Esophagus muscularis mucosa (tissue), 4 donors: ENCODE measurements at places on chromosomes 5 and 9. TPM values are rescaled to one million over a fixed set of nuclear protein-coding genes. Genes with fewer than 3 reads are reported as not detected.

The SARDH gene
- 0.50 TPM for total RNA-seq

DNA sequence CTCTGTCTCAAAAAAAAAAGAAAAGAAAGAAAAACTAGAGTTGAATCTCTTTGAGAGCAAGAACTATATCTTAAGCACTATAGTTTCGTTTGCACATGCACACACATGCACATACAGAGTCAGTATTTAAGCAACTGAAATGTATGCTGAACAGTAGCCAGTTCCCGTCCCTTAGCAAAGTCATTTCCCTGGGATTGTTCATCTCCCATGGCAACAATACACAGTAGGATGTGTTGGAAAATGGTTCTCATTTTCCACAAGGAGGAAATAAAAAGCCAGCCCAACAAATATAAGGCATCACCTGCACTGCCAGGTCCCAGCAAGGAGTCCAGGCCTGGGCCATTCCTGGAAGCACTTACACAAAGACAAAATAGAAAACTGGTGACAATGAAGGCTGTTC lies 4.2 kb upstream of the ZNF346 start:
- DNase-seq = no peak

DNA sequence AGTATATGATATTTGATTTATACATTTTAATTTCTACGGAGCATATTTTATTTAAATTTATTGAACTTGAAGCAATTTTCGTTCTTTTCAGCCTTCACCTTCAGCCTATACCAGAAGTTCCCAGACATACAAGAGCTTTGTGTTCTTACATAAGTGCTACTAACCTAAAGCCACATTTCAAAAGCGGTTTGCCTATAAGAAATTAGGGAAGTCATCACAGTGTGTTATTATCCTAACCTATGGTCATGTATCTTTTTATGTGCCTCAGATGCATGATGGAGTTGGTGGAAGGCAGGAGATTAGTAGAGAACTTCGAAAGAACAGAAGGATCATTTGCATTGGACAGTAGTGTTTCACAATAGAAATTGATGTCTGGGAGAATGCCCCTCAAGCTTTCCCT lies 3.1 kb downstream of the KIF2A start:
- no peak for DNase-seq

DNA sequence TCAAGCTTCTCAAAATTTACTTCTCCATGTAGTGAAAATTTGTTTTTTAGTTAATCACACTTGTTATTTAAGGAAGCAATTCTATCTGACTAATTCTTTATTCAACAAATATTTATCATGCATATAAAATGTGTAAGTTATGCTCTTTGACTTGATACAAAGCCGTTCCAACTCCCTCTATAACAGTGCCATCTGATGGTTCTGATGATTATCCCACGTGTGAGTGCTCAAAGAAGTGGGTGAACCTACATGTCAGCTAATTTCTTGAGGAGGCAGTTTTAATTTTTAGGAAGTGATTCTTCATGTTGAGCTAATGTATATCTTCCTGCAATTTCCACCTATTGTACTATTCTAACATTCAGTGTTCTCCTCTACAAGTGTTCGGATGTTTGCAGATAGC lies 88.8 kb upstream of the BRINP1 start:
- DNase-seq = no peak

The INSL4 gene
- total RNA-seq = not detected

The PCDHGA7 gene
- 5.3 TPM for total RNA-seq

- peak; percentile 83 for DNase-seq
These were observed 16.0 kb upstream of the PUM3 start for GRCh38 chr9:2859776-2860379.

The HBEGF gene
- 8.2 TPM for total RNA-seq

- no peak for DNase-seq
These were observed 55.9 kb upstream of the ORM1 start for GRCh38 chr9:114266969-114267368.

DNA sequence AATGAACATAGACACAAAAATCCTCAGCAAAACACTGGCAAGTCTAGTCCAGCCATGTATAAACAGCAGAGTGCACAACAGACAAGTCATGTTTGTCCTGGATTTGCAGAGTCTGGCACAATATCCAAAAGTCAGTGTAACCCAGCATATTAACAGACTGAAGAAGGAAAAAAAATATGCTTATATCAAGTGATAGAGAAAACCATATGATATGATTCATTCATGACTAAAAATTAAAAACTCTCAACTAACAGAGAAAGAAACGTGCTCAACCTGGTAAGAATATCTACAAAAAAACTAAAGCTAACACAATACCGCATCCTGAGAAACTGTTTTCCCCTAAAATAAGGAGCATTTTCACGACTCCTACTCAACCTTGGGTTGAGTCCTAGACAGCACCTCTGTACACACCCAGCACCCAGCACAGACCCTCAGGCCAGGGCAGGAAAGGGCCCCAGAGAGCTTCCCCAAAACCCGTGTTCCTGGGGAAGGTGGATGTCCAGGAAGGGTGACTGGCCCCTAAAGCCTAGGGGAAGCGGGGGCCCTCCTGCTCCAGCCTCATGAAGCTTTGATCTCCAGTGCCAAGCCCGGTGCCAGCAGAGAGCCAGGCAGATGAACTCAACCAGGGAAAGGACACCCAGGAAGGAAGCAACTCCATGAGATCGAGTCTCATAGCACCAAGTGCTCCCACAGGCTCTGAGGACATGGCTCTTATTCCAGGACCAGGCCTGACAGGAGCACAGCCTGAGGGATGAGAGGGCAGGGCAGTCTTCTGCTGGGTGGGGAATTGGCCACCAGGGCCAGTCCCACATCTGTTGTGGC lies 38.9 kb downstream of the ADAMTS2 start:
- DNase-seq = no peak

DNA sequence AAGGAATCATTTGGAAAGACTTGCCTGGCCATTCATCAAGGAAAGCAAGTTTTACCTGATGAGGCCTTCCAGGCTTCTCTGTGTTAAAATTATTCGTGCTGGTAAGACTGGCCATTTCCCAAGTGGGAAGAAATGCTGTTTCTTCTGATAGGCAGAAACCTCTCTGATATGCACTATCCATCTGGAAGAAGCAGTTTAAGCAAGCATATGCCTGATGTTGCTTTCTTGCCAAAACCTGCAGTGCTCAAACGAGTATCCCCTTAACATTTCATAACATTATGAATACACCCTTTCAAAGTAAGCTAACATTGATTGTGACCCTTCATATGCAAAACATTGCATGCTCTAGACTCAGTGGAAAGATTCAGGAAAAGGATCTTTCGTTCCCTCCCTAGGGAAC lies 36.0 kb upstream of the PRLR start:
- DNase-seq = no peak

The MYORG gene
- 9.9 TPM for total RNA-seq

The CCDC112 gene
- 5.8 TPM for total RNA-seq

DNA sequence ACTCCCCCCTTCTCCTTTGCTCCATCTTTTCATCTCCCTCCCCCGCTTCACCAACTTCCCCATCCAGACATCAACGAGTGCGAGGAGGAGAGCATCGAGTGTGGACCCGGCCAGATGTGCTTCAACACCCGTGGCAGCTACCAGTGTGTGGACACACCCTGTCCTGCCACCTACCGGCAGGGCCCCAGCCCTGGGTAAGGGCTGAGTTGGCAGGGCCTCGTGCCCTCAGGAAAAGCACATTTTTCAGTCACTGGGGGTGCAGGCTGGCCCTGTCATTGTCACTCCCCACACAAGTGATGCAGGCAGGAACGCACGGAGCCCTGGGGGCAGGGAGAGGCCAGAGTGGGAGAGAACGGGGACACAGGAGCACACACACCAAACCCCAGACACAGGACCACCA lies 12.4 kb upstream of the ASS1 start:
- DNase-seq = no peak

The QRFP gene
- not detected for total RNA-seq

DNA sequence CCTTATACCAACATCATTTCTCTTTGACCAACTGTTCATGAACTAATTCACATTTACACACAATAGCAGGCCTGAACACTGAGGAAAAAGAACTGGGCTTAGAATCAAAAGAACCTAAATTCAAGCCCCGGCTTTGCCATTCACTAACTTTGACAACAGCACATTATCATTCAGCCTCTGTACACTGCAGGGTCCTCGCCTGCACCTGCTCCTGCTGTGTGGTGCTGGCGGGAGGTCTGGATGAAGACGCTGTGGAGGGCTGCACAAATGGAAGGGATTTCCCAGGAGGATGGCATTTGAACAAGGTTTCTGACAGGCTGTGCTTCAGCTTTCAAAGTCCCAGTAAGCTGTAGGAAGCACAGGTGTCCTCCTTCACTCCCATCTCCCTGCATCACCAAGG lies 151.2 kb downstream of the ZDHHC21 start:
- no peak for DNase-seq

- no peak for DNase-seq
These were observed 37.8 kb downstream of the HMGCS1 start for GRCh38 chr5:43275391-43275790.

DNA sequence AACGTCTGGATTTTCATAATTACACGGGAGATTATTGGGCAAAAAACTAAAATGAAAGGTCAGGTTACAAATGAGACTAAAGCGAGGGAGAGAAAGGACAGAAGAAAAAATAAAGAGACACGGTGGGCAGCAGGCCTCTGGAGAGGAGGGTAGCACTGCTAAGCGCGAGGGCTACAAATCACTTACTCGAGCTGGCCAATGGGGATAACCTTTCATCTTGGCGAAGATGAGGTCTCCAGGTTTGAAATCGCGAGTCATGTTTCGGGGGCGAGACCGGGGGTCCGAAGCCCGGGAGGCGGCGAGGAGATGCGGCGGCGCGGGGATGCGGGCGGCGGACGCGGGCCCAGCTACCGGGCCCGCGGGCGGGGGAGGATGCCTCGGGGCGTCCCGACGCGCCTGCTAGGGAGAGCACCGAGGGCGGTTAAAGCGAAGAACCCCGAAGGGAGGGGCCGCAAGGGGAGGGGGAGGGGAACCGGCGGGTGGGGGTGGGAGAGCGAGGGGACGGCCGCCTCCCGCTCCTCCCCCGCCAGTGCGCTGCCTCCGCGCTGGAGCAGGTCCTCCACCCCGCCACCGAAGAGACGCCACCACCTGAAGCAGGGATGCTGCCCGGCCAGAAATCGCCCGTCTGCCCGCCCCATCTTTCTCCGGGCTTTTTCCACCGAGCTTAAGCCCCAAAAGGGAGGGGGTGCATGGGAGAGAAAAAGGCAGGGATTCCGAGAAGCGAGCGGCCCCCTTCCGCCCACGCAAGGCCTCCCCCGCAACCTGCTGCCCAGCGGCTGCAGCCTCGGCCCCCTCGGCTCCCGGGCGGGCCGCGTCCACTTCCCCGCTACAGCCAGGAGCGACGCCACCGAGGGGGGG lies 610 bp downstream of the PSIP1 start:
- DNase-seq = no peak

DNA sequence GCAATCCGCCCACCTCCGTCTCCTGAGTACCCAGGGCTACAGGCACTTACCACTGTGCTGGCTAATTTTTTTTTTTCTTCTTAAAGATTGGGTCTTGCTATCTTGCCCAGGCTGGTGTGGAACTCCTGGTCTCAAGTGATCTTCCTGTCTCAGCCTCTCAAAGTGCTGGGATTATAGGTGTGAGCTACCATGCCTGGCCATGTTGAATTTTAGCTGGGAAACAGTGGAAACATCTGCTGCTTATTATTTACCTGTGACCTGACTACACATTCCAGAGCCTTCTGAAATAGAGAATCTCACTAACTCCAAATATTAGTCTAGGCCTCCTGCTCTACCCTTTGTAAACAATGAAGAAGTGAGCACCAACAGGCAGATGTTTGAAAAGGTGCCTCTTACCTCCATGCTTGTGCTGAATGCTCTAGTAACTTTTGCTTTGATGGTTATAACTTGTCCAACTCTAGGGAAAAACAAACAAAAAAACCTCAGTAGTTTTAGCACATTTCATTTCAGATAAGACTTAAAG lies 22.5 kb downstream of the ACOT12 start:
- no peak for DNase-seq

DNA sequence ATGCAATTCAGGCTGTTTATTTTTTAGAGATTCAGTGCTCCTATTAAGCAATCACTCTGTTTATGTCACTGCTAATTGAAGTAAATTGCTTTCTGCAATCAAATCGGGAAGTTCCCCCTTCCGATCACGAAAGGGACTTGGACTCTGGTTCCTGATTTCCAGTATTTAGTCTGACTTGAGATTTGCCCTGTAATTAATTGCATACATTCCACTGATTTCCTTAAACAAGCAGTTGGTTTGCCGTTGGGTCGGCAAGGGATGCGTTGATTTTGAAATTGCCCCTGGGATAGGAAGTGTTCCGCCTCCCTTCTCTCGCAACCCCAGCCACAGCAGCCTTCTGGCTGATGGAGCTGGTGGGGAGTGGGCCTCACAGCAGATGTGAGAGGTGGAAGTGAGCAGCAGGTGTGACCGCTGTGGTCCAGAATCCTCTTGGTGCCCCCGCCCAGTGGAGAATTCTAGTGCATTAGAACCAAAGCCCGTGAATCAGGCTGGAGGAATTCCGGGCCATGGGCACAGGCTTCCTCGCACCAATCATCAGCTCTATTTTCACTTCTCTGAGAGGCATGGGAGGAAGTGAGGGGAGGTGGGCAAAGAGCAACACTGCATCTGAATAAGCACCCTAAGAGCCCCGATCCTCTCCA lies 102.5 kb downstream of the SPRY4 start:
- no peak for DNase-seq

DNA sequence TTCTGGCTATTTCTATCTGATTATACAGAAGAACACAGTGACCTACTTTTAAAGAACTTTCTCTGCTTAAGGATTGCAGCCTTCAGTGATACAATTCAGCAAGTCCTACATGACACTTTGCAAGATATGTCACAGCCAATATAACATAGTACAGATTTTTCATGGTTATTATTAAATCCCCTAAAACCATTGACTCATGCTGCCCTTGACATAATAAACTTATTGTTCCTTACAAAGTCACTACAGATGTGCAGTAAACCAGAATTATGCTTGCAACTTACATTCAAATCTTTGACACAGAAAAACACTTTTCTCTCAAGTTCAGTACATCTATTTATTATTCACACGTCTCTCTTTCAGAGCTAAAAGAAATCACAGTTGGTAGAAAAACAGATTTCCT lies 1136.3 kb upstream of the ACO1 start:
- DNase-seq = no peak

DNA sequence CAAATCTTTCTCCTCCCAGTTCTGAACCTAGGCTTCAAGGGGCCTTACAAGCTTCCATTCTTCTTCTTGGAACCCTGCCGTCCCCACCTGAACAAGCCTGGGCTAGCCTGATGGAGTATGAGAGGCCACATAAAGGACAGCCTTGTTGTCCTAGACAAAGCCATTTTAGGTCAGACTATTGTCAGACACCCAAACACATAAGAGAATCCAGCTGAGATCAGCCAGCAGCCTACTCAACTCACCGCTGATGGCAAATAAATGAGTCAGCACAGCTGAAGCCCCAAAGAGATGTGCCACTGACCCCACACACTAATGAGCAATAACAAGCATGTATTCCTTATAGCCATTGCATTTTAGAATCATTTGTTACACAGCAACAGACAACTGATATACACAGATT lies 33.8 kb downstream of the SVEP1 start:
- DNase-seq = no peak

The GABBR2 gene
- 0.17 TPM for total RNA-seq

GRCh38 chr5:91424638-91425436 lies 41.7 kb upstream of the ARRDC3 start:
- DNase-seq = no peak

- DNase-seq = no peak
These were observed 15.9 kb downstream of the SCAMP1 start for GRCh38 chr5:78376315-78376714.

GRCh38 chr5:65815161-65815560 lies 93.2 kb downstream of the NLN start:
- DNase-seq = no peak

- DNase-seq = no peak
These were observed 535 bp downstream of the DOLPP1 start for GRCh38 chr9:129081388-129081904.
